ENCODE measurements at places on chromosomes 11 and 22. TPM values are rescaled to one million over a fixed set of nuclear protein-coding genes. Genes with fewer than 3 reads are reported as not detected.

DNA sequence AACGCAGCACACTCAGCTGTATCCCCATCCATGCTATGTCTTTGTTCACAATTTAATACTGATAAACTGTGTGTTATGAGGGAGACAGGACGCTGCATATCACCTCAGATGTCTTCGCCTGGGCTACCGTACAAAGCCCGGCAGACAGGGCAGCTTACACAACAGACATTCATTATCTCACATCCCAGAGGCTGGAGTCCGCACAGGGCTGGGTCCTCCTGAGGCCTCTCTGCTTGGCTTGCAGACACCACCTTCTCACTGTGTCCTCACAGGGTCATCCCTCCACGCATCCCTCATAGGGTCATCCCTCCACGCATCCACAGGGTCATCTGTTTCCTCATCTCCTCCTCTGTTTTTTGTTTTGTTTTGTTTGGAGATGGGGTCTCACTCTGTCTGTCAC is 61.2 kb downstream of the SHANK2 start:
- no peak for DNase-seq

- DNase-seq = no peak
Observed at GRCh38 chr11:30406978-30407762, 84.3 kb downstream of the ARL14EP start.

DNA sequence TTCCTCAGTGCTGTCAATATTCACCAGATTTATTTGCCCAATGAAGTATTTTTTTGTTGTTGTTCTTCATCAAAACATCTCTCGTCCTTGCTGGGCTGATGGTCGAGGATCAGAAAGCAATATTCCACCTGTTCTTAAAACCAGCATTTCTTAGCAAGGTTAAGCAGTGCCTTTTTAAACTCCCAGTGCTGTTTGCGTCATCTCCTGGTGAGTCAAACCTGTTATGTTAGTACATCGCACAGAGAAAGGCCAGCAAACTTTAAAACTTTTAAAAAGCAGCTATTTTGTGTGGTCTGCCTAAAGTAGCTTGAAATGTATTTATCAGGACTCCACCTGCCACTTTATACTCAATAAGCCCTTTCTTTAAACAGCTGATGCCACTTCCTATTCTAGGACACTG is 802.0 kb downstream of the KCNA4 start:
- DNase-seq = peak; percentile 50

DNA sequence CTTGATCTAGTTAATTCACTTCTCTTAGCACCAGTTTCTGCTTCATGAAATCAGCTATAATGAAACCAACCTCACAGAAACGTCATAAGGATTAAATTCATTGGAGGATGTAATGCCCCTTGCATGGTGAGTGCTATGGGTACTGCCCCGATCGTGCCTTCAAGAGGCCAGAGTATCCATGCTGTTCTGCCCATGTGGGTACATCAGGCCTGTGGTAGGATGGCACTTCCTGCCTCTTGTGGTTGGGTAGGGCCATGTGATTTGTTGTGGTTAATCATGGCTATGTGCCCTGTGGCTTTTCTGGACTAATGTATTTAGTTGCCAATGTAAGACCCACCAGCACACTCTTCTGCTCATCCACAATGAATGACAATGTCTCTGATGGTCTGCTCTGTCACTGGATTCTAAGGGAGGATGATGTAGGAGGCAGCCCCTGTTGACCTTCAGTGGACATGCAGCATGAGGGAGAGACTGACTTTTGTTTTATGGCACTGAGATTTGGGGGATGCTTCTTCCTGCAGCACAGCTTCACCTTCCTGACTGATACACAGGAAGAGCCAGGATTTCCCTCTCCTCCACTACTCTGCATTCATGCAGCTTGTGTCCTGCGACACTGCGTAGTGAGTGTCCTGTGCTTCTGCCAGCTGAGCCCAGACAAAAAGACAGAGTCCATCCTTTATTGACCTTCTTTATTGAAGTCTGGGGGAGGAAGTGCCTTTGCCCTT is 66.2 kb downstream of the DHCR7 start:
- DNase-seq = no peak

GRCh38 chr11:27673979-27674663 is 26.1 kb downstream of the BDNF start:
- DNase-seq = no peak

DNA sequence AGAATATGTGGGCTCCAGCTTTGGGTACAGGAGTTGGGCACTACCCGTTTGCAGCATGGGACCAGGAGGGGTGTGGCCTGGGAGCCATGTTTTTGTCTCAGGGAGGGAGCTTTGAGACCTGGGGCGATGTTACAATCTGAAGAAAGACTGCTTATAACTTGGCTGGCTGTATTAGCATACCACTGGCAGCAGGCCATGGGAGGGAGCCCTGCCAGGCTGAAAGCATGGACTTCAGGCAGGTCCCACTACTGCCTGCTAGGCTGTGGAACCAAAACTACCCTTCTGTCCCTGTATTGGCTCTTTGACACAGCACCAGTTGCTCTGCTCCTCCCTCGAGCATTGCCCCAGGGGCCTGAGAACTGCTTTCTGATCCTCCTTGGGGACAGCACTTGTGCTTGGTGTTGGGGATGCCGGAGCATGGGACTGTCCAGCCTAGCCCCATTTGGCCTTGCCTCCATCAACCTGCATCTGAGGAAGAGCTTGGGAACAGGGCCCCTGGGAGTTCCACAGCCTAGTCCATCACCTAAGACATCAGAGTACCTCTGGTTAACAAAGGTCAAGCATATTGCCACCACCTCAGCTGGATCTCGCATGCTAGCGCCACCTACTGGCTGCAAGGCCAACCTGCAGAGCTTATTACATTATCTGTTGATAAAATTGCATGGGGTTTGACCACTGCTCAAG is 217.4 kb downstream of the SBF2 start:
- peak; percentile 88 for DNase-seq

- DNase-seq = peak; percentile 53
Observed at GRCh38 chr11:111982019-111982464, 43.2 kb upstream of the DLAT start.

DNA sequence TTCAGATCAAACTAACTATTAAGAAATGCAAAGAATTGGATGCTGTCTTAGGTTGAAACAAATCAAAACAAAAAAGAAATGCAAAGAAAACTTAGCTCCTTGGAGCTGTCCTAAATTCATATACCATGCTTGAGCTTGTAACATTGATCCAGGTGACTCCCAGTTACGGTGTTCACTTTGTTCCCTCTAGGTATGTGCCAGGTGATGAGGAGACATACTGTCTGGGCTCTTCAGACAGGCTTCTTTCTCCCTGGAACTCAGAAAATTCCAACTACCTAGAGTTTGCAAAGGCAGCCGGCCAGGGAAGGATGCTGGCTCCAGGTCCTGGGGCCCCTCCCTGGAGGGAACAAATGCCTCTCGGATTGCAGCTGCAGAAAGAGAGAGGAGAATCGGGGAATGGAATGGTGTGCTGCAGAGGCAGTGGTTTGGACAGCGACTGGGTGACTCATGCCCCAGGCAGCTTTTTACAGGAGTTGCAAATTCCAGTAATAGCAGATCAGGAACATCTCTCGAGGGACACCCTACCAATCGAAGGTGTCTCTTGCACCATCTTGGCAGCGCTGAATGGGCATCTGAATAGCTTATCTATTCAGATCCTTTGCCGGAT is 12.3 kb upstream of the ASPHD2 start:
- DNase-seq = peak; percentile 80

DNA sequence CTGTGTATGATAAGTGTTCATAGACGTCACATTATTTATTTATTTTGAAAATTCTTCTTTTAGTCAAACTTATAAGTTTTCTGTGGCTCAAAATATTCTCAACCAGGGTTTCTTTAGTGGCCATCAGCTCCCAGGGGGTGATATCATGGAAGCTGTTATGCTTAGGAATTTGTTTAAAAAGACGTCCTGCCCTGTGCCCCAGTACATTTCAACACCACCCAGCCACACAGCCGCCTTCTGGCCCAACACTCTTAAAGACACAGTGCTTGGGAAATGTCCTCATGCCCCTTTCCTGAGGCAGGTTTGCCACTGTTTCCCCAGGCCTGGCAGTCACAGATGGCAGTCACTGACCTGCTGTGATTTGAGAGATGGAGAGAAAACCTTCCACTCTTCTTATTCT is 19.9 kb downstream of the TSKU start:
- DNase-seq = peak; percentile 49

DNA sequence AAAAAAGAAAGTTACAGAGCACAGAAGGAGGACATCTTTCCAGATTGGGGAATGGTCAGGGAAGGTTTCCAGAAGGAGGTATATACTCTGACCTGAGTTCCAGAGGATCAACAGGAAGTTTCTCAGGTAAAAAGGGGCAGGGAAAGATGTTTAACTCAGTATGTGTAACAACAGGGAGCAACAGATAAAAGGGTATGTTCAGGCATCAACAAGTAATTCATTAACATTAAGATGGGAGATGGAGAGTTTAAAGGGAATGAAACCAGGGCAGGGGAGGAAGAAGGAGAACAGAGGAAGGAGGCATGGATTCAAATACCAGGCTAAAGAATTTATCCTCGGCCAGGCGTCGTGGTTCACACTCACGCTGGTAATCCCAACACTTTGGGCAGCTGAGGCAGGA is 2.5 kb upstream of the DENND5A start:
- no peak for DNase-seq

DNA sequence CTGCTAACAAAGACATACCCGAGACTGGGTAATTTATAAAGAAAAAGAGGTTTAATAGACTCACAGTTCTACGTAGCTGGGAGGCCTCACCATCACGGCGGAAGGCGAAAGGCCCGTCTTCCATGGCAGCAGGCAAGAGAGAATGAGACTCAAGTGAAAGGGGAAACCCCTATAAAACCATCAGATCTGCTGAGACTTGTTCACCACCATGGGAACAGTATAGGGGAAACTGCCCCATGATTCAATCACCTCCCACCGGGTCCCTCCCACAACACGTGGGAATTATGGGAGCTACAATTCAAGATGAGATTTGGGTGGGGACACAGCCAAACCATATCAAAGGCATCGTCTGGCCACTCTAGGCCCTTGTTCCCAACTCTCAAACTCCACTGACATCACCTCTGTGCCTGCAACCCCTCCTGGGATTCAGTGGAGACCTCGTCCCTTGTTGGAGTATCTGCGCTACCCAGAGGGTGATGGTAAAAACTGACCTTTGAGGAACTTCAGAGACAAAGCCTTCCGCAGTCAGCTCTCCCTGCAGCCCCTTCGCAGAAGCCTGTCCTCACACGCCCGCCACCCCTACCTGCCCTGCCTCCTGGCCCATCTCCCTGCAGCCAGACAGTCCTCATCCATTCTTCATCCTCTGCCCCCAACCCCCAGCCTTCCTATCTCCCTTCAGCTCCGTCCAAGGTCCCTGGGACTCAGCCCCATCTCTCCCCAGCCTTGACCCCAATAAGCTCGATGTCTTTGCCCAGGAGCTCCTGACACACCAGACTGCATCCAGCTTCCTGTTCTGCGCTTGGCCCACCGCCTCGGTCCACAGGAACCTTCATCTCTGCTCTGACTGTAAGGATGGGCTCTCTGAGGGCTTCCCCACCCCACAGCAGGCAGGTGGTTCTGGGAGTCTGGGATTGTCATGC is 15.8 kb downstream of the CCND1 start:
- no peak for DNase-seq

- no peak for DNase-seq
Observed at GRCh38 chr22:48819961-48820360, 1007.7 kb downstream of the BRD1 start.

DNA sequence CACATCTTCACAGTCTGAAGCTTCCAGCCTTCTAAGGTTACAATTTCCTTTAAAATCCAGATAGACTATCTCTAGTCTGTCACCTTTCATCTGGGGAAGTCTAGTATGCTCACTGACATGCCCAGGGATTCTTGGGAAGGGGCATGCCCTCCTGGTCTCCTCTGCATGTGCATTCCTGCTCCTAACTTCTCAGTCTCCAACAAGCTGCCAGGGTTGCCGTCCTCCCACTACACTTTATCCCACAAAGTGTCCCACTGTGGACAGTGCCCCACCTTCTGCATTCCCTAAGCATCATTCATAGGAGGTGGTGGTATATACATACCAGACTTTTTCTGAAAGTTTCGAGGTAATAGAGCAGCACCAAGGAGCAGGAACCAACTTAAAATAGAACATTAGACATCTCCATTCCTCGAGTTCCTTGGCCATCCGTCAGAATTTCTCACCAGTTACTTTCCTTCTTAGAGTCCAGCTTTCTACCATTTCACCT is 28.7 kb downstream of the EIF3F start:
- DNase-seq = peak; percentile 65

DNA sequence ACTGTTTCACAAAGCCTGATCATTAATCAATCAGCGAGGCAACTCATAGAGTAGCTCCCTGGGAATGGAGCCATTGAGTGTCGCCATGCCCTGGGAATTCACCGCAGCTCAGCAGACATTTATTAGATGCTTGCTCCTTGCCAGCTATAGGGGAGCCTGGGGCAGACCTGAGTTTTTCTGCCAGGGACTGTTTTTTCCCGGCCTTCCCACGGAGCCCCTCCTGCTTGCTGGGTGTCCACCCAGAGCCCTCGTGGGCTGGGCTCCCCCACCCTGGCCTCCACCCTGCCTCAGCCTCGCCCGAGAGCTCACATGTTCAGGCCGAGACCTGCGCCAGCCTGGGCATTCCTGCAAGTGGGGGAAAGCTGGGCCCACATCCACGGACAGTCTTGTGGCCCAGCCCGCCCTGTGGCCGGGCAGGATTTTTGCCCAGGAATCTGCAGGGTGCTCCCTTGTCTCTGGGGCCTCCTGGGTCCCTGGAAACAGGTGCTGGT is 64.9 kb downstream of the SMIM38 start:
- DNase-seq = peak; percentile 11

DNA sequence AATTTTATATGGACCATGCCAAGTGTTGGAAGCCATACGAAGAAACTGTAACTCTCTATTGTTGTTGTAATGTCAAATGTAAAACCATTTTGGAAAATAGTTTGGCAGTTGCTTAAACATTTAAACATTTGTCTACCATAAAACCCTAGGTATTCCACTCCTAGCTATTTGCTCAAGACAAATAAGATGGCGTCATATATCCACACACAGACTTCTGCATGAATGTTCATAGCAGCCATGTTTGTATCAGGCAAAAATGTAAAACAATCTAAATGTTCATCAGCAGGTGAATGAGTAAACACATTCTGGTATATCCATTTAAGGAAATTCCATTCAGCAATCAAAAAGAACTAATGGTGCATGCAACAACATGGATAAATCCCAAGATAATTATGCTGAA is 27.9 kb downstream of the OR9I1 start:
- no peak for DNase-seq

The ART1 gene
- not detected for total RNA-seq

The SNX32 gene
- 1.6 TPM for total RNA-seq

The PATL1 gene
- 19.1 TPM for total RNA-seq

The SCT gene
- not detected for total RNA-seq

The TSPAN18 gene
- total RNA-seq = 0.49 TPM
